ENCODE measurements at places on chromosomes 1 and 21. TPM values are rescaled to one million over a fixed set of nuclear protein-coding genes. Genes with fewer than 3 reads are reported as not detected.

GRCh38 chr1:232047473-232047872 is 420.9 kb downstream of the DISC1 start:
- H3K4me1 ChIP-seq: no peaks in the 10 kb centered on the region
- no peak overlapping the region for H3K27ac ChIP-seq
- no peak overlapping the region for H3K4me3 ChIP-seq

The TDRD5 gene
- polyA plus RNA-seq: not detected

The RHD gene
- polyA plus RNA-seq: 0.70 TPM

DNA sequence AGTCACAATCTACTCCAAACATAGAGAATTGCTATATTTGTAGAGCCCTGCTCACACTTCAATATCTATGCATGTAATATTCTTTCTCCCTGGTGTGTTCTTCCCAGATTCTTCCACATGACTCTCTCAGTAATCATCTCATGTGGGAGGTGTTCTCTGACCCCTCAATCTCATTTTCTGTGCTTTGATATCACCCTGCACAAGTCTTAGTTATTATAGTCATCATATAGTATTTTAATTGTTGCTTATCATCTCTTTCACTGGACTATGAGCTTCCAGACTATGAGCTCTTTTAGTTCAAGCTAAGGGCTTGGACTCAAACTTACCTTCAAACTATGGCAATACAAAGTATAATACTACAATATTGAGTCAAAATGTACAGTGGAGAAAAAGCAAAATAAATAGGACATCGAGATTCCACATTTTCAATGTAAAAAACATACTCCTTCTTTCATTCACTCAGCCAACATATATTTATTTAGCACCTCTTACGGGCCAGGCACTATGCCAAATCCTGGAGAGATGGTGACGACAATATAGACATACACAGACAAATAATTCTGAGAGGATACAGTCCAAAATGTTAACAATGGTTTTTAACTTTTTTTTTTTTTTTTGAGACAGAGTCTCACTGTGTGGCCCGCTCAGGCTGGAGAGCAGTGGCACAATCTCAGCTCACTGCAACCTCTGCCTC is 12.7 kb downstream of the TESK2 start:
- no peak for DNase-seq
- H3K4me1 ChIP-seq: no peaks in the 10 kb centered on the region
- no peaks in the 10 kb centered on the region for H3K27me3 ChIP-seq
- no peaks in the 10 kb centered on the region for H3K36me3 ChIP-seq

- no peaks in the 10 kb centered on the region for H3K27me3 ChIP-seq
- no peaks in the 10 kb centered on the region for H3K36me3 ChIP-seq
- peaks cover 15% of the 10 kb centered on the region for H3K4me1 ChIP-seq
- H3K4me3 ChIP-seq: no peak overlapping the region
- DNase-seq: peak; percentile 61
Measured at GRCh38 chr1:221437926-221438325, 304.0 kb downstream of the DUSP10 start.

The SAMSN1 gene
- polyA plus RNA-seq: 1.0 TPM

DNA sequence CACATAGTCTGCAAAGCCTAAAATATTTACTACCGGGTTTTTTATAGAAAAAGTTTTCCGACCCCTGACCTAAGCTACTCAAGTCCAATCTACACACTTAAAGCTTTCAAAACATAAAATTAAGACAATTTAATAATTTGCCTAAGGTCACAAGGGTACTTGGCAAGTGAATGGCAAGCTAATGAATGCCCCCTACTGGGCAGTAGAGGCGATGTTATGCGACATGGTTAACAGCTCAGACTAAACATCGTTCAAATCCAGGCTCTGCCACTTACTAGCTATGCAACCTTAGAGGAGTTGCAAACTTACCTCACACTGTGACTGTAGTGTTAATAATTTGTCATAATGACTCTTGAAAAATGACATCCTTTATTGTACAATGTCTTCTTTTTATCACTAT is 317.2 kb upstream of the NFIA start:
- no peak overlapping the region for H3K27ac ChIP-seq
- peak; percentile 57 for DNase-seq
- no peaks in the 10 kb centered on the region for H3K4me1 ChIP-seq
- no peak overlapping the region for H3K4me3 ChIP-seq
- H3K27me3 ChIP-seq: no peaks in the 10 kb centered on the region
- H3K36me3 ChIP-seq: no peaks in the 10 kb centered on the region

DNA sequence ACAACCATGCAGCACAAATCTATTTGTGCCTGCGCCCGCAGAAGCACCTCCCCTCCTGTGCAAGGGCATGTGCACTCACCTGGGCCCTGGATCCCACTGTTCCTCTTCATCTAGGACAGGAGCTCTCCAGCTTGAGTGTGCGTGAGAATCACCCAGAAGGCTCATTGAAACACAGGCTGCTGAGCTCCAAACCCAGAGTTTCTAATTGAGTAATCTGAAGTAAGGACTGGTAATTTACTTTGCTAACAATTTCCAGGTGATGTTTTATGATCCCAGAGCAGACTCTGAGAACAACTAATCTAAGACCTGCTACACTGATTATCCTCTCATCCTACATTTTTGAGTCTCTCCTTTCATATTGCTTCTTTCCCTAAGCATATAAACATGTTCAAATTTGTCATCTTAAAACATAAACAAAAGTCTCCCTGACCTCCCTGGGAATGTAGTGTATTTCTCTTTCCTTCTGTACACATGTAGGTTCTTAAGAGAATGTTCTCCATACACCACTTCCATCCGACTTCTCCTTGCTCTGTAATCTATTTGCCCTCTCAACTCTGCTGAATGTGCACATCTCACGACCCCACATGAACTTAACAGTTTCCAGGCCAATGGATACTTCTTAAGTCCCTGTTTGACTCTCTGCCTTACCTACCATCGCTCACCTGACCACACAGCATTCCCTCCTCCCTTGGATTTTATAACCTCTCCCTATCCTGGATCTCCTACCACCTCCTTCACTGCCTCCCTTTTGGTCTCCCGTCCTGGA is 522.5 kb downstream of the SMYD3 start:
- H3K27me3 ChIP-seq: no peaks in the 10 kb centered on the region
- no peak for DNase-seq
- no peaks in the 10 kb centered on the region for H3K4me1 ChIP-seq
- no peak overlapping the region for H3K27ac ChIP-seq
- H3K36me3 ChIP-seq: no peaks in the 10 kb centered on the region
- no peak overlapping the region for H3K4me3 ChIP-seq

GRCh38 chr1:184025242-184025675 is 12.3 kb downstream of the COLGALT2 start:
- no peak overlapping the region for H3K27ac ChIP-seq
- H3K27me3 ChIP-seq: no peaks in the 10 kb centered on the region
- peaks cover 50% of the 10 kb centered on the region for H3K4me1 ChIP-seq
- no peak overlapping the region for H3K4me3 ChIP-seq
- peak; percentile 81 for DNase-seq
- no peaks in the 10 kb centered on the region for H3K36me3 ChIP-seq

- no peak overlapping the region for H3K27ac ChIP-seq
- peak; percentile 63 for DNase-seq
- H3K4me3 ChIP-seq: no peak overlapping the region
- H3K36me3 ChIP-seq: no peaks in the 10 kb centered on the region
- H3K27me3 ChIP-seq: no peaks in the 10 kb centered on the region
Measured at GRCh38 chr1:157369808-157370521, 182.3 kb downstream of the FCRL5 start.

GRCh38 chr1:98287626-98288025 is 366.8 kb upstream of the DPYD start:
- no peak overlapping the region for H3K4me3 ChIP-seq
- H3K27ac ChIP-seq: no peak overlapping the region
- DNase-seq: no peak
- no peaks in the 10 kb centered on the region for H3K27me3 ChIP-seq
- H3K36me3 ChIP-seq: no peaks in the 10 kb centered on the region

DNA sequence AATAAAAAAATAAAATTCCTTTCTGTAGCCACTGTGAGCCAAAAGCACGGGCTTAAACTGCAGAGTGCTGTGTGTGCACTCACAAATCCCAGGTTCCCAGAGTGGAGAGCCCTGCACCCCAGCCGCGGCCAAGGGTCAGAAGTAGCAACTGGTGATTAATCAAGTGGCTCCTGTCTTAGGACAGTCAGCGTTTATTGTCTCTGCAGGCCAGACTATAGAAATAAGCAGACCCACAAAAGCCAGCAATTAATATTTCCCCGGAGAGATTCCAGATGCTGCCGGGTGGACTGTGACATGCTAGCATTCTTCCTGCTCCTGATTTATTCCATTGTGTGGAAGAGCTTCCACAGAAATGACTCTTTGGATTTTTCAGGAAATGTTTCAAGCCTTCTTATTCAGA is 412.2 kb downstream of the KIF26B start:
- peak; percentile 49 for DNase-seq
- H3K4me3 ChIP-seq: no peak overlapping the region
- H3K27me3 ChIP-seq: no peaks in the 10 kb centered on the region

DNA sequence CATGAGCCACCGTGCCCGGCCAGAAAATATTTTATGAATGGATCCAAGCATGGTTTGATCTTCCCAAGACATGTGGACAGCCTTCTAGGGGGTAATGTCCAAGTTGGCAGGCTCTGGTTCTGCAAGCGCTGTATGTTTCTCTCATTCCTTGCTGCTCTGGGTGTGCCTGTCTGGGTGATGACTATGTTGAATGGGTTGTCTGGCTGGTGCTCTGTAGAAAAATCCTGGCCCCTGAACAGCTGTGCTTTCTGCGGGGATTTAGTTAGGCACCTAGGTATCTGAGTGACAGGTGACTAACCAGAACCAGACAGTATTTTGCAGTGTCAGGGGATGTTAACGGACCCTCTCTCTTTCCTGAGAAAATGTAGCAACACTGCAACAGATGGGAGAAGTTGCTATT is 14.1 kb downstream of the HUNK start:
- H3K36me3 ChIP-seq: no peaks in the 10 kb centered on the region
- H3K4me3 ChIP-seq: no peak overlapping the region
- no peaks in the 10 kb centered on the region for H3K27me3 ChIP-seq
- no peak overlapping the region for H3K27ac ChIP-seq
- no peak for DNase-seq
- no peaks in the 10 kb centered on the region for H3K4me1 ChIP-seq

The RIMKLA gene
- polyA plus RNA-seq: 21.8 TPM

GRCh38 chr1:167751676-167752075 is 29.9 kb downstream of the MPZL1 start:
- DNase-seq: no peak
- no peak overlapping the region for H3K27ac ChIP-seq
- H3K4me3 ChIP-seq: no peak overlapping the region
- no peaks in the 10 kb centered on the region for H3K27me3 ChIP-seq
- H3K4me1 ChIP-seq: peaks cover 35% of the 10 kb centered on the region

The APCS gene
- not detected for polyA plus RNA-seq

The CD53 gene
- polyA plus RNA-seq: 0.59 TPM

The PHLDA3 gene
- polyA plus RNA-seq: 57.3 TPM

DNA sequence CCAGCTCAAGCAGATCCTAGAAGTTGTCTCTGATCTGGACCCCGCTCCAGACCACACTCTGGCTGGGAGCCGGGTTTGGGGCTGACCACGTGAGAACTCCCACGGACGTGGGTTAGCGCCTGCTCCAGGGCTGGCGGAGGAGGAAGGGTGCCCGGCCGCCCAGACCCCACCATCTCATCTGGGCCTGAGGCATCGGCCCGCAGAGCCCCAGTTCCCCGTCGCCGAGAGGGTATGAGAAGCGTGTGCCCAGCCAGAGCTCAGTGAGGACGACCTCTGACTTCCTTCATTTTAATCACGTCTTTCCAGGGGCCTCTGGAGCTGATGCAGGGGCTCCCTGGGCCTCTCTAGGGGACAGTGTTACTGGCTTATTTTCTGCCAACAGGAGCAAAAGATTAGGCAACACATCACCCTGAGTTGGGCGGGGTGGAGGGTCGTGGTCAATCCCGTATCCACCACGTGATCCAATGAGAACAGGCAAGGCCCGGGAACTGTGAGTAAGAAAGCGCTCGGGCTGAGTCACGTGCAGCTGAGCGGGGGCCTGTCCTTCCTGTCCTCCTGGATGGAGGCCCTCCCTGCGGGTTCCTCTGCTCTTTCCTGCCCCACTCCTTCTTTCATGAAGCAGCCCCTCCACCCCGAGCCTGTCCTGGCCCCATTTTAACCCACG is 81.1 kb downstream of the SIK1 start:
- no peaks in the 10 kb centered on the region for H3K27me3 ChIP-seq
- no peak overlapping the region for H3K4me3 ChIP-seq
- H3K27ac ChIP-seq: no peak overlapping the region

GRCh38 chr1:173639102-173639501 is 4.0 kb downstream of the TEX50 start:
- no peak overlapping the region for H3K4me3 ChIP-seq
- H3K4me1 ChIP-seq: peaks cover 25% of the 10 kb centered on the region
- no peaks in the 10 kb centered on the region for H3K27me3 ChIP-seq

DNA sequence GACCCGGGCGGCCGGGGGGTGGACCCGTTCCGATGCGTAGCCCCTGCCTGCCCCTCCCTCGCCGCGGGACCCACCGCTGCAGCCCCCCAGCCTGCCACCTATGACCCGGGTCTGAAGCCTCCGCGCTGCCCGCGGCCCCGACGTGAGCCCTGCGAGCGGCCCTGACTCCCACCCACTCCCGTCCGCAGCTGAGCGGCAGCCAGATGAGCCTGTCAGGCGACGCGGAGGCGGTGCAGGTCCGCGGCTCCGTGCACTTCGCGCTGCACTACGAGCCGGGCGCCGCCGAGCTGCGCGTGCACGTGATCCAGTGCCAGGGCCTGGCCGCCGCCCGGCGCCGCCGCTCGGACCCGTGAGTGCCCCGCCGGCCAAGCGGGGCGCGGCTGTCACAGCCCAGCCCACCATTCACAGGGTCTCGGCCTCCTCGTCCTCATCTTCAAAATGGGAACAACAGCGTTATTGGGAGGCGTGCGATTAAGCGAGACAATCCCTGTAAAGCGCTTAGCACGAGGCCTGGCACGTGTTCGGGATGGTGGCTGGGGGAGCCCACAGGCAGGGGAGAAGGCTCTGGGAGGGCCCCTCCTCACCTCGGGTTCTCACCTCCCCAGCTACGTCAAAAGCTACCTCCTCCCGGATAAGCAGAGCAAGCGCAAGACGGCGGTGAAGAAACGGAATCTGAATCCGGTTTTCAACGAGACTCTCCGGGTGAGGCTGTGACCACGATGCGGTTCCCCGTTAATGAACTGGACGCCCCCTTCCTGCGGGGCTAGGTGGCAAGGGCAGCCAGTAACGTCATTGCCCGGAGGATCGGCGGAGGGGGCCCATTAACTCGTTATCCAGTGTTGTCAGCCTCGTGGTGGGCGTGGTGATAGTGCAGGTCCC is 8.2 kb downstream of the SYTL1 start:
- H3K27me3 ChIP-seq: no peaks in the 10 kb centered on the region
- H3K4me3 ChIP-seq: peak overlapping the region; percentile 47
- H3K4me1 ChIP-seq: peaks cover 5% of the 10 kb centered on the region
- H3K27ac ChIP-seq: peak overlapping the region; percentile 24
- DNase-seq: peak; percentile 89

DNA sequence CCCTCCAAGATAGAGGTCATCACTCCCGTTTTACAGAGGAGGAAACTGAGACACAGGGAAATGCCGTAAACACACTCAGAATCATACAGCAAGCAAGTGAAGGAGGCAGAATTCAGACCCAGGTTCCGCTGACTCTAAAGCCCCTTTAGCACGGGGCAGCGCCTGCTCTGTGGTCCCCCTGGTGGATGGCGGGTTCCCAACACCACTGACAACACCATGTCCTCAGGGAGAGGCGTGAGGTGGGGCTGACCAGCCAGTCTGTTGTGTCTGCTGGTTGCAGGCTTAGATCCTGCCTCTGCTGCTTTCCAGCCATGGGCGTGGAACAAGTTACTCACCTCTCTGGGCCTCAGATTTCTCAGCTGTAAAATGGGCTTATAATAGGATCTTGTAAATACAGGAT is 617.3 kb downstream of the MATN1 start:
- H3K27ac ChIP-seq: no peak overlapping the region
- DNase-seq: peak; percentile 50
- H3K4me3 ChIP-seq: no peak overlapping the region
- peaks cover 3% of the 10 kb centered on the region for H3K4me1 ChIP-seq
- H3K36me3 ChIP-seq: no peaks in the 10 kb centered on the region

Data from cardiac muscle cell (in vitro differentiated cells and primary cell).